ENCODE measurements at places on chromosomes 11 and 22.

DNA sequence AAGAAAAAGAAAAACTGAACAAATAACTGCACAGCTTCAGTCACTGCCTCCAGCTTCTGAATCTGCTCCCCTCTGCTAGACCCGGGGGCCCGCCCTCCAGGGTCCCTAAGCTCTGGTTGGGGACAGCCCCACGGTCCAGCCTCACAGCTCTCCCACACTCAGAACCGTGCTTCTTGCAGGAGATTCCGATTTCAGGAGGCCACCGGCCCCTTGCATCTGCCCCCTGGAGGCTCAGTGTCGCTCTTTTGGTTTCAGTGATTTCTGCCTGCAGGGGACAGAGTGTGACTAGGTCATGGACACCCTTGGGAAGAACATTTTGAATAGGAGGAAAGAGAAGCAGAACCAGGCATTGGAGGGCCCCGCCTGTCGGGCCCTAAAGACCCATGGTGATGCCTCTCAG, 23.1 kb upstream of the RPS3 start:
- DNase-seq = no peak

GRCh38 chr11:67283481-67283963, 5.6 kb upstream of the ANKRD13D start:
- no peak for DNase-seq

- DNase-seq = no peak
Observed at GRCh38 chr11:109507836-109508561, 86.0 kb downstream of the C11orf87 start.

DNA sequence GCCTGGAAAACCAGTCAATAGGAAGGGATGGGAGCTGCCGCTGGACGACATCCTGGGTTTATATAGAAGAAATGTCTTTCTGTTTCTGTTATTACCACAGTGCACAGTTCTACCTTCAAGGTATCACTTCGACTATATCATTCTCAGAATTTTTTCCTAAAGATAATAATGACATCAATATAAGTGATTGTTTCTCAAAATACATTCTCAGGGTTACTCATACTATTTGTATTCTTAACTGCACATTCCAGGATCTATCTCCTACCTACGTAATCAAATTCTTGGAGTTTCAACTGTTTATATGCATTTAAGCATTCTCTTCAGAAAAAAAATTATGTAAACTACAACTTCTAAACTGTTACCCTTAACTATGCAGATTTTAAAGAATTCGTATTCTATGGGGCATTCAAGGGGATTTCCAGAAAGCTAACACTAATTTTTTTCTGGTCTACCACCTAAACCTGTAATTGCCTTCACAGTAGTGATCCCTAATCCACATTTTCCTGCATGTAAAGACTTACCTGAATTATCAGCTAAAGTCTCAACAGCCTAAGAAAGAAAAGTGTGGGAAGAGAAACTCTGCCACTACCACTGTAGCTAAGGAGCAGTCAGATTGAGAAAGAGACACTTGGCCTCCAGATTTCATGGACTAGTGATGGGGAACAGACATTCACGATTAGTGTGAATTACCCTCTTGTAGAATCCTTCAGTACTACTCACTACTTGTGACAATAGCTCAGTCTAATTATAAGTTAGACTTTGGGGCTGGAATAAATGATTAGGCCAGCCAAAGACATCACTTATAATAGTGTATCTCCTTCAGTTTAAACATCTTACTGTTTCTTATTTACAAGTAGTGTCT, at the start of gene OR51B5:
Gene OR51B5, minus strand, starts transcription at position 51 of the 862 bp plus-strand sequence. Its CDS starts 0 bp downstream, at position 51.
- no peak for DNase-seq

GRCh38 chr11:95891423-95892170, 32.3 kb downstream of the MTMR2 start:
- DNase-seq = no peak

- DNase-seq = no peak
Observed at GRCh38 chr11:72235351-72236057, 8.5 kb downstream of the PHOX2A start.

- DNase-seq = no peak
Observed at GRCh38 chr11:44338698-44339529, 29.0 kb upstream of the ALX4 start.

GRCh38 chr11:86103808-86104207, 34.9 kb upstream of the PICALM start:
- no peak for DNase-seq

GRCh38 chr22:48872271-48873190, 955.1 kb downstream of the BRD1 start:
- no peak for DNase-seq

- no peak for DNase-seq
Observed at GRCh38 chr11:102467080-102467708, 14.6 kb upstream of the TMEM123 start.

- peak; percentile 37 for DNase-seq
Observed at GRCh38 chr11:75583718-75584658, 21.9 kb downstream of the SERPINH1 start.

DNA sequence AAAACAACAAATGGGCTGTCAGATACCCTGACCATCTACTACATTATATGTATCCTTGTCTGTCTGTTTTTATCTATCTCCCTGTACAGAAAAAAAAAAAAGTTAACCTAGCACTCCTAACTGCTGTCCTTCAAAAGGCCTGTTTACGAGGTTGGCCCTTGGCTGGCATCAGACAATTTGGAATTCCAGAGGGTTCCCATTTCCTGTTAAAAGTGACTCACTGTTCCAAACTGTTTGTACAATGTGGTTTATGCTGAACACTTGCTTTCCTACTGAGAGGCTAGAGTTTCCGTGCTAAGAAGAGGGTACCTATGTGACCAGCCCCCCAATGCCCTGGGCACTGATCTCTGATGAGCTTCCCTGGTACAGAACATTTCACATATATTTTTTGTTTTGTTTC, 65.9 kb upstream of the HMGXB4 start:
- DNase-seq = no peak

DNA sequence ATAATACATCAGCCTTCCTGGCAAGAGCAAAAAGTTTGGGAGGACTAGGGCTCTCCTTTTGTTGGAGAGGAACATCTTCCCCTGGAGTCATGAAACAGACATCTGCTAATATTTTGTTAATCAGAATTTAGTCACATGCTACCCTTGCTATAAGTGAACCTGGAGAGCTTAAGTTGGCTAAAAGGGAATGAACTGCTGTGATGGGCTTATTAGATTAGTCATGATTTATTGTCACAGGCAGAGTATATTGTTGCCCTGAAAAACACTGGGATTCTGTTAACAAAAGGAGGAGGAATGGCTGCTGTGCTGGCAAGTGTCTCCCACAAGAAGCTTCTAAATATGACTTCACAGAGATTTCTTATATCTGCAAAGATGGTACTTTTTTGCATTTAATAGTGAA, 16.0 kb downstream of the TCP11L1 start:
- no peak for DNase-seq

- no peak for DNase-seq
Observed at GRCh38 chr11:131658414-131658813, 288.0 kb downstream of the NTM start.

- DNase-seq = no peak
Observed at GRCh38 chr11:68564261-68564660, 103.7 kb downstream of the PPP6R3 start.

GRCh38 chr11:131875611-131876010, 505.2 kb downstream of the NTM start:
- DNase-seq = no peak

GRCh38 chr11:27926981-27927481, 180.9 kb downstream of the KIF18A start:
- no peak for DNase-seq

DNA sequence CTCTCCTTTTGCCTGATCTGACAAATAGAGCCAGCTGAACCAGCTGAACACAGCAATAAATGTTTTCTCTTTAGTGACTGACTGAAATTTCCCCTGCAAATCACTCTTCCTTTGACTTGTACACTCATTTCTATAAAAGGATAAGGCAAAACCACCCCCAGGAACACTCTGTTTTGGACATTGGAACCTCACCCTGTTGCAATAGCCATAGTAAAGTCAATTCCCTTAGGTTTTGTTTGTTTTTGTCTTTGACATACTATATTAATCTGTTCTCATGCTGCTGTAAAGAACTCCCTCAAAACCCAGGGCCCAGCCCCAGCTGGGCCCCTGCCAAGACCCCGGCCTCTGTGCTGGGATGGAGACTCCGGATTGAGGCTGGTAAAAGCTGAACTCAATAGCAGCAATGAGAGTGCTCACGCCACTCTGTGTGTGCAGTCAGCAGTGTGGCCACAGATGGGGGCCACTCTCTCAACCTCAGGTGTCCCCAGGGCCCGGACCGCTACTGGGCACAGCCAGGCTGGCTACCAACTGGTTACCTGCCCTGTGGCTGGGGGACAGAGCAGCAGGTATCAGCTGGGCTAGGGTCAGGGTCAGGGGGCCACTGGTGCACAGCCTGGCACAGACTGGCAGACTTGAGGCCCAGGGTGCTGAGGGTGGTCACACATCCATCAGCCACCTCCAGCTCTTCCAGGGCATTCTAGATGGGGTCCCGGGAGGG, 597.4 kb downstream of the LUZP2 start:
- DNase-seq = no peak

DNA sequence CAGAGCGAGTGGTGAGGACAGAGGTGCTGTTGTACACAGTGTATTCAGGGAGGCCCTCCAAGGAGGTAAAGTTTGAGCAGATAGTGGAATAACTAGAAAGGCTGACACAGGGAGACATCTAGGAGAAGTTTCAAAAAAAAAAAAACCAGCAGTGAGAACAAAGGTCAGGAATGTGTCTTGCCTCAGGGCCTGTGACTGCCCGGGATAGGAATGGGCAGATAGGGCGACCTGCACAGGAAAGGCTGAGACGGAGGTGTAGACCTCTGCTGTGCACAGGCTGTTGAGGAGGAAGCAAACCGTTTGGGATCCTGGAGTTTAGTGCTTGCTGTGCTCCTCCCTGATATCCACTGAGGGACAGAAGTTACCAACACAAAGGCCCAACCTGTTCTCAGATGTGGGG, 406.5 kb upstream of the B3GAT1 start:
- no peak for DNase-seq

DNA sequence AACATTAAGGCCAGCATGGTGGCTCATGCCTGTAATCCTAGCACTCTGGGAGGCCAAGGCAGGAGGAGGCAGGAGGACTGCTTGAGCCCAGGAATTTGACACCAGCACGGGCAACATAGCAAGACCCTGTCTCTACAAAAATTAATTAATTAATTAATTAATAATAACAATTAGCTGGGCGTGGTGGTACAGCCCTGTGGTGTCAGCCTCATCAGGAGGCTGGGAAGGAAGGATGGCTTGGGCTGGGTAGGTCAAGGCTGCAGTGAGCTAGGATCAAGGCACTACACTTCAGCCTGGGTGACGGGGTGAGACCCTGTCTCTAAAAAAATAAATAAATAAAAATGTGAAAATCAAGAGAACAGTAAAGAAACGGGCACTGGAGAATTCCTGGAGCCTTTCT, 1.4 kb downstream of the ARFGAP3 start:
- no peak for DNase-seq

DNA sequence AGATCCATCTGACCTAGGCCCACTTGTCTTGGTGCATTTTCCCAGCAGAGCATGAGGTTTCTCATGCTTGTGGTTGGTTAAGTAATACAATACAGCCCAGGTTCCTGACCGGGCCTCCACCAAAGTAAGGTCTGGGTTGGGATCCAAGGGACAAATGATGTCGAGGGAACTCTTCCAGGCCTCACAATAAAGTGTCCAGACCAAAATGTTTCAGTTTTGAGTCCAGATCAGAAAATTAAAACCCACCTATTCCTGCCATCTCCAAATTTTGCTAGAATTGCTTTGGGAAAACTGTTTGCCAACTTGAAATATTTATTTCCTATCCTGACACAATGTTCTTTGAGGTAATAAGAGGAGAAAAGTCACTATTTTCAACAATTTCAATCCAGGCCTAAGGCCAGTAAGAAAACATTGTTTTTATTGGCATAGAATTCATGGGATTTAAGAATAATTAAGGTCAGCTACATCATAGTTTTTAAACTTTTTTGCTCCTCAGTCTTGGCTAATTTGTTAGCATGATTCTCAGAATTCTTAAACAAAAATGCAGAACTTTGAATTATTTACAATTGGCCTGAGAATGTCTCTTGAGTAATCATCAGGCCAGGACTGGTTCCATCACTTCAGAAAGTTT, 51.4 kb downstream of the ME3 start:
- no peak for DNase-seq

DNA sequence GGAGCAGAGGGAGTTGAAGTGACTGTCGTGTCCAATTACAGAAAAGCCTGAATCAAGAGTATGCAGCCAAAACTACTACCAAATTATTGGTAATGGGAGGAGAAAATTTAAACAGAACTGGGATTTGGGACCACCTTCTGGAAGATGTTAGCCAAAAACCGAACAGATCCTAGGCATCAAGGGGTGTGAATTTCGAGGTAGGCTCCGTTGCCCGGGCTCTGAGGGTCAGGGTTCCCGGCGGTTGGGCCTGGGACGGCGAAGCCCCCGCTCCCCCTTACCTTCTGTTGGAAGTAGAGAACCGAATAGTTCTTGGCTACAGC, 313 bp downstream of the PRCP start:
- DNase-seq = peak; percentile 36

DNA sequence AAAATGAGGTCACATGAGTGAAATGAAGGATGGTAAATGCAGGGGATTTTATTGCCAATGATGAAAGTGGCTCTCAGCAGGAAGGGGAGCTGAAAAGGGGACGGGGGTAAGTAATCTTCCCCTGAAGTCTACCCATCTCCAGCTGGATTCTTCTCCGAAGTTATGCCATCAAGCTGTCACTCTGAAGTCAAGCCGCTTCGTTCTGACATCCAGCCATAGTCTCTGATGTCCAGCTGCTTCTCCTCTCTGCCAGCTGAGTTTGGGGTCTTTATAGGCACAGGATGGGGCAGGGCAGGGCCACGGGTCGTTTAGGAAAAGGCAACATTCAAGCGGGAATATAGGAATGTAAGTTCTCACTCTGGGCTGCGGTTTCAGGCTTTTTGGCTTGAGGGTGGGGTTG, 181.9 kb upstream of the ANO3 start:
- no peak for DNase-seq

GRCh38 chr11:17273668-17274282, 2.8 kb upstream of the NUCB2 start:
- no peak for DNase-seq

DNA sequence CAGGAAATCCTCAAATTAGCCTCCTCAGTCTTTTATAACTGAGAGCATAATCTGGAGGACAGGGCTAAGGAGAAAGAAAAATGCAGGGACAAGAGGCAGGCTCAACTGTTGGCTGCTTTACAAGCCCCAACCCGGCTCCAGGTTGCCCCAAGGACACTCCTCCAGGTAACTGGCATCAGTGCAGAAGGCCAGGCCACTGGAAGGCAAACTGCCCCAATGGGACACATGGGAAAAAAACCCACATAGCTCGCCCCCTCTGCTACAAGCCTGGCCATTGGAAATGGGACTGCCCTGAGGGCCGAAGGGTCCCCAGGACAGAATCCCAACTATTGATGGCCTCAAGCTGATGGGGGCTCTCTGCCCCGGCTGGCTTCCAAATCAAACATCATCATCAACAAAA, 17.9 kb upstream of the FBLN1 start:
- DNase-seq = no peak
